NCI-H1436 treated with DMSO at 0.1 percent for 48 hours (cell line): ENCODE measurements at places on chromosomes 2 and 18.

GRCh38 chr18:51092117-51092516, 62.1 kb downstream of the SMAD4 start:
- no peak for DNase-seq

- DNase-seq = no peak
Measured at GRCh38 chr2:113283704-113284284, 5.1 kb upstream of the PAX8 start.

DNA sequence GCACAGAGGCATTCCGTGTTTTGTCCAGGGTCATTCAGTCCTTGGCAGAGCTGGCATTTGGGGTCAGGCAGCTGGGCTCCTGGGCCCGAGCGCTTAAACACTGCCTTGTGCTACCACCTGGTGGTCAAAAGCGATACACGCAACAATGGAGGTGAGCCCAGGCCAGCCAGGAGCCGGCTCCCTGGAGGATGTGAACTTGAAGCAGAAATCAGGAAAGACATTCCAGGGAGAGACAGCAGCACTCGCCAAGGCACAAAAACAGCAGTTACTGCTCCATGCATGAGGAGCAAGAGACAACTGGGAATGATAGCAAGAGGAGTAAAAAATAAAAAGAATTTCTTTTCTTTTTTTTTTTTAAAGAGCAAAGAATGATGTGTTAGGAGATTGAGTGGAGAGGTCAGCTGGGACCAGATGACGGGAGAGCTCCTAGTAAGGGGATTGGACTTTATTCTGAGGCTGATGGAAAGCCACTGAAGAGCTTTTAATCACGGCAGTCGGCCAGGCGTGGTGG, 20.7 kb downstream of the SCYGR8 start:
- no peak for DNase-seq

DNA sequence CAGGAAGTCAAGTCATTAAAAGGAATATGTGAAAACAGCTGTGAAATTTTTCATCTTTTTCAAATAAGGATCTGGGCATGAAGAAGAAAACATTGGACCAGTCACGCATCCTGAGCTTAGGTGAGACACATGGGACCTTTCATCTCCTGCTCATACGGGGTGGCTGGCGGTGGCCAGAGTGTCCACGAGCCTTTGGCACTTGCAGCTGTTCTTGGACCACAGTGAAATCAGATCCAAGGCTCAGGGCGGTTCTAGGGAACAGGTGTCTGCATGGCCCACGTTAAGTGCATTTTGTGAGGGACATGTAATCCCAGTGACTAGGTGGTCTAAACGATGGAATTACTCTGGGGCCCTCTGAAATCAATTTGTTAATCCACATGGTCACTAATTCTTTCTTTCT, 212.7 kb upstream of the COPS8 start:
- no peak for DNase-seq

GRCh38 chr18:9020221-9020620, 82.3 kb upstream of the NDUFV2 start:
- DNase-seq = no peak

GRCh38 chr18:36640021-36640952, 188.5 kb downstream of the TPGS2 start:
- no peak for DNase-seq

GRCh38 chr2:11065833-11066485, 89.3 kb upstream of the SLC66A3 start:
- no peak for DNase-seq

DNA sequence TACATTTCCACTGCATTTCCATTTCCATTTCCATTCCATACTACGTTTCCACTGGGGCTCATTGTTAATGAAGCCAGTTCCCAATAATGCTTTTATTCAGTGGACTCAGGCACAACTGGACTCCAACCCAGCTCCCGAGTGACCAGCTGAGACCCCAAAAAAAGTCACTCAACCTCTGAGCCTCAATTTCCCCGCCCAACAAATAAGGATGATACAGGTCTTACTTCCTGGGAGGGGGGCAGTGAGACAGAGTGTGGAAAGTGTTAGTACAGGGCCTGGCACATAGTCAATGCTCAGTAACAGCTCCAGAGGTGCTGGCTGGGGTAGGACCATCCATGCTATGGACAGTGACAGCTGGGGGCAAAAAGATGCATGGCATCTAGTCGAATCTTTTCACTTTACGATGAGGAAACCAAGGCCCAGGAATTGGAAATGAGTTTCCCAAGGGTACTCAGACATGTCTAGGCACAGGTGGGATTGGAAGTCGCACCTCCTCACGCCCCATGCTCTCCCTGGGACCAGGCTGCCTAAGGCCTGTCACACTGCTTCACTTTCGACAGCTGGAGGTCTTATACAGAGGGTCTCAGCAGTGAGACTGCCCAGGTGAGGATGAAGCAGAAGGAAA, 226.5 kb downstream of the ANAPC1 start:
- no peak for DNase-seq

DNA sequence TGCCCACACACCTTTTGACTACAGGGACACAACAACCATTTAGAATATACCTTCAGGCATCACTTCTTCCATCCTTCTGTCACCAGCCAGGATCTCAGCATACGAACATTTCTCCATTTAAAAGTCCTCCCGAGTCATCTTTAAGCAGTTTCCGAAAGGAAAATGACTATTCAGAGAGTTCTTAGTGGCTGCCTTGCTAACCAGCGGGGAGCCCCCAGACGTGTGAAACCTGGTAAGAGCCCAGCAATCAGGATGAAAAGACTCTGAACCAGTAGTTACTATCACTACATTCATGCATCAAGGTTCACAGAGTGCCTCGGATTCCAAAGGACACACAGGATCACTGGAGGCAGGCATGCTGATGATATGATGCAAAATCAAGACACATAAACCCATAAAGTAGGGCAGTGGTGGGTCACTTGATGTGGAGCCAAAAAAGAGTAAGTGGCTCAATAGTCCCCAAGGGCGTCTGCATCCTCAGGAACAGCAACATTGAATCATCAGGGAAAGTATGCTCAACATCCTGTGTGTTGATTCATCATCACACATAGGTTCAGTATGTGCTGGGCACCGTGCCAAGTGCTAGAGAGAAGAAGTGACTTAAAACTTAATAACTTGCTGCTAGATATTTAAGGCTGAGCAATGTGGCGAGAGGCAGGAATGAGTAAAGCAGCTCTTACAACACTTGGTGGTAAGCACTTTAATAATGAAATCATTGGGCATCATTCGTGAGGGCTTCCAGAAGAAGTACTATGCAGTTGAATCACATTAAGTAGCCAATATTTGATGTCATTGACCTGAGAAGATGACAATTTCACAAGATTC, 4.4 kb downstream of the CCL20 start:
- no peak for DNase-seq

DNA sequence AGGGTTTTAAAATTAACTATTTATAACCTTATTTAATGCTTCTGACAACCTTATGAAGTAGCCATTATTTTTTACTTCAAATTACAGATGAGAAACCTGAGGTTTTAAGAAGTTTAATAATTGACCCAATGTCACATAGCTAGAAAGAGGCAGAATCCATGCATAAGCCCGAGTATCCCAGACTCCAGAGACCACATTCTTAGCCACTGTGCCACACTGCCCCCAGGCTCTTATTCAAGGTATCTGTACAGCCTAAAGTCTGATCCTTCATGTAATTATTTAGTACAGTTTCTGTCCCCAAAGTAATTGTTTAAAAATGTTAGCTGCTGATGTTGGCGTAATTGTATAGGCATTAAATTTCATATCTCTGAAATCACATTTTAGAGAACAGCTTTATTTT, 124.7 kb upstream of the LRRTM1 start:
- DNase-seq = no peak

DNA sequence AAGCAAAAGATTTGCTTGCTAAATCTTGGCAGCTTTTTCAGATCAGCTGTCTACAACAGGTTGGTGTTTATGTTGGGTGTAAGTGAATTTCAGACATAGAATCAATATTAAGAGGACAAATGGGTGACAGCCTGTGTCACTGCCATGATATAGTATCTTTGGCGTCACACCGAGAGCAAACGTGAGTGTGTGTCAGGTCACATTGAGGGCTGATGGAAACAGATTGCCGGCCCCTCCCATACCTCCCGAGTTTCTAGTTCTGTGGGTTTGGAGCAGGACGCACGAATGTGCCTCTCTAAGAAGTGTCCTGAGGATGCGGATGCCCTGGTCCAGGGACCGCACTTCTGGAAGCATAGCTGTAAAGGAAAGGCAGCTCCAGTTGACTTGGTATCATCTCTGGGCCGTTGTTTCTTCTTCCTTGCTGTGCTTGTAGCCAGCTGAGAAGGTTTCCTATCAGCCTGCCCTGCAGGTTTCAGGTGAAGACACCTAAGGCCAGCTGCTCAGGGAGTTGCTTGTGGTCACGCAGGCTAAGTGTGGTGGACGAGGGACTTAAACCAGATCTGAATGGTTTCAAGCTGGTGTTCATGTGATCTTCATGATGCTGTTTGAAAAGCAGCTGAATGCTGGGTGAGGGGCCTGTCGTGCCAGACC, 6.4 kb downstream of the AGAP1 start:
- no peak for DNase-seq

DNA sequence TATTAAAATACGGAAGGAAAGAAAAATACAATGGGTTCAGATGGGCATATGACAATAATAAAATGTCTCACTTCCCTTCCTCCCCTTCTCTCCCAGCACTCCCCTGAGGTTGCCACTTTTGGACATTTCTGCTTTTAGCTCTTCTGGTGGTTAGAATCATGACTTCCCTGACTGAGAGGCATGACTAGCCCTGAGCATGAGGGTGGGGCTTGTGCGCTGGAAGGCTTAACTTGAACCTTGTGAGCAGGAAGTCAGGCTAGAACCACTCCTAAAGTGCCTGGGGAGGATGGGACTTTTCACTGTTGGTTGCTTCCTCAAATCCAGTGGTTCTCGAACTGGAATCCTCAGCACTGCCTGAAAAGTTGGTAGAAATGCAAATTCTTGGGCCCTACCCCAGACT, 19.7 kb upstream of the ARHGAP25 start:
- no peak for DNase-seq

DNA sequence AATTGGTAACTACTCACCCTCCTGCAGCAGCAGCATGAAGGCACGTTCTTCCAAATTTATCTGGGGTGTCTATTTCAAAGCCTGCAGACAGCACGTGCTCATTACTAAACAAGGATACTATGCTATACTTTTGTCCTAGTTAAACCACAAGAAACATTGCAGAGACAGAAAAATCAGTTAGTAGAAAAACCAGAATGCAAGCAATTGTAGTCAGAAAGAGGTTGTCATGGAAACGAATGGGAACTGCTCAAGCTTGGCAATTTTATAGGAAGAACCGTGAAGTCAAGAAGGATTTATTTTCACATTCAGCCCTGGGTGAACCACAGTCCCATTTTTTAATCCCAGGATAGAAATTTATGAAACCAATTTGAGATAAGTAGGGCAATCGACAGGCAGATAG, 162.2 kb upstream of the PGAP1 start:
- DNase-seq = no peak

GRCh38 chr2:97663626-97663961, 250 bp downstream of the ACTR1B start:
- no peak for DNase-seq

GRCh38 chr18:49161627-49162026, 210.9 kb upstream of the SMAD7 start:
- no peak for DNase-seq

DNA sequence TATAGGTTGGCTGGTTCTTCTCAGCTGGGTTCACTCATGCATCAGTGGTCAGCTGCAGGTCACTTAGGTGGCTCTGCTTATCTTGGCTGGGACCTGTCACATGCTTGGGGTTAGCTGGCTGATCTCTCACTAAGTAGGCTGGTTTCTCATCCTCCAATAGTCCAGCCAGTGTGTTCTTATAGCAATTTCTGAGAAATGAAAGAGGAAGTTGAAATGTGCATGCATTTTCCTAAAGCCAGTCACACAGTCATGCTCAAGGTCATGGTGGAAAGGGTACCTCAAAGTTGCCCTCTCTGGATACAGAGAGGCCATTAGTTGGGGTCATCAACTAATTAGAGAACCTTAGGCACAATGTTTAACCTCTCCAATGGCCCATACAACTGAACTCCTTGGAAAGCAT, 64.4 kb downstream of the KLHL29 start:
- no peak for DNase-seq

GRCh38 chr2:24409171-24409570, 48.8 kb upstream of the ITSN2 start:
- DNase-seq = no peak

- no peak for DNase-seq
Measured at GRCh38 chr2:218404351-218405085, 4.8 kb downstream of the CTDSP1 start.

DNA sequence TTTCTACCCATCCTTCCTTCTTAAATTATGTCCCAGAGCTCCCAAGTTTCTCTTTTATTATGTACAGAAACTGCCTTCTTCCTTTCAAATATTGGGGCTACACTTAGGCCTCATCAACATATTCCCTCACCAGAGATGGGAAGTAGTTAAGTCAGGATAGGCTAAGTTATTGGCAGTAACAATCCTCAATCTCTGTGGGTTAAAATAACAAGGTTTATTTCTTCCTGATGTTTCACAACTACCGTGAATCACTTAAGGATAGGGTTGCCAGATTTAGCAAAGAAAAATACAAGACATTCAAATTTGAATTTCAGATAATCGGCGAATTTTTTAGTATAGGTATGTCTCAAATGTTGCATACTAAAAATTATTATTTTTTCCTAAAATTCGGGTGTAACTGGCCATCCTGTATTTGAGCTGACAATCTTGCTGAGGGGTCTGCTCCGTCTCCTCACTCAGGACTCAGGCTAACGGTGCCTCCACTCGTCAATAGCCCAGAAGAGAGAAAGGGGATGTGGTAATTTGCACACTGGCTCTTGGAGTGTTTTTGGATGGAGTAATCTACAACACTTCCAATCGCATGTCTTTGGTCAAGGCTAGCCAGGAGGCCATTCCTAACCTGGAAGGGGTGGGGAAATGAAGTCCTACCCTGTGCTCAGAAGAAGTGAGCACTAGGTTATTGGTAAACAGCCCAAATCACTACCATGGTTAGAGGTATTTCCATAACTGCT, 91.7 kb downstream of the ACTR3 start:
- DNase-seq = no peak

DNA sequence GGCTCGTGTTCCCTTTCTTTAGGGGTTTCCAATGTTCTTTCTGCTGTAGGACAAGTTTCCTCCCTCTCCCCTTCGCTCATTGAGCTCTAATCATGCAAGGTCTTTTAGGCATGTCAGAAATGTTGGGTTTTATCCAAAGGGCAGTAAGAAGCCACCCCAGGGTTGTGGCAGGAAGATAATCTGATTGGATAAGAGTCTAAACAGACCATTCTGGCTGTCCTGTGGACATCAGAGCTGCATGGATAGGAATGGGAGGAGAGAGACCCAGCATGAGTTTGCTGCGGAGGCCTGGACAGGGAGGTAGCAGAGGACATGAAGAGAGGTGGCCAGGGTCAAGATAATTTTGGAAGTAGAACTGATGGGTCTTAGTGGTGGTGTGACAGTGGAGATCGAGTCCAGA, 88.2 kb downstream of the ACKR3 start:
- DNase-seq = no peak

GRCh38 chr18:25360301-25360899, 8.4 kb upstream of the ZNF521 start:
- no peak for DNase-seq

GRCh38 chr2:226159875-226160479, 639.6 kb downstream of the IRS1 start:
- DNase-seq = no peak

- no peak for DNase-seq
Measured at GRCh38 chr2:147846412-147847081, 1.7 kb downstream of the ACVR2A start.
